ENCODE measurements at places on chromosomes 3 and 15. TPM values are rescaled to one million over a fixed set of nuclear protein-coding genes. Genes with fewer than 3 reads are reported as not detected.

CACNA2D2 gene
- total RNA-seq = 0.25 TPM

ADAMTS17 gene
- 1.5 TPM for total RNA-seq

PGBD4 gene
- total RNA-seq = 1.5 TPM

- DNase-seq = no peak
Observed at GRCh38 chr3:103712320-103713008, 1277.6 kb downstream of the ZPLD1 start.

GRCh38 chr3:8593021-8593827 lies 51.4 kb downstream of the SSUH2 start:
- DNase-seq = no peak
